ENCODE measurements at places on chromosomes 5 and 9.

DNA sequence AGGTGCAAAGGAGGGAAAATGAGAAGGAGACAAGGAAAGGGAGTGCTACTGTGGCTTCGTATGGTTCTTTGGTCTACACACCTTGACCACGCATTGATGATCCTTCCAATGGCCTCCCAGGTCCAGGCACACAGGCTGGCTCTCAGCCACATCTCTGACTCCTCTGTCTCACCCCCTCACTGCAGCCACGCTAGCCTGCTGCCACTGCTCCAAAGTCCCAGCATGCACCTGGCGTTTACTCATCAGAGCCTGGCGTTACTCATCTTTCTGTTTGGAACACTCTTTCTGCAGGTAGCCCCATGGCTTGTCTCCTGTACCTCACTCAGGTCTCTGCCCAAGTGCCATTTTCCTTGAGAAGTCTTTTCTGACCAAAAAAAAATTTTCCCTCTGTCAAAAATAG is 195.5 kb downstream of the SNCAIP start:
- no peak for DNase-seq

GRCh38 chr5:152051499-152052454 is 127.1 kb upstream of the GLRA1 start:
- no peak for DNase-seq

- no peak for DNase-seq
Measured at GRCh38 chr5:89320421-89321277, 437.7 kb upstream of the MEF2C start.

- no peak for DNase-seq
Measured at GRCh38 chr5:139065306-139065705, 132.9 kb downstream of the SIL1 start.

DNA sequence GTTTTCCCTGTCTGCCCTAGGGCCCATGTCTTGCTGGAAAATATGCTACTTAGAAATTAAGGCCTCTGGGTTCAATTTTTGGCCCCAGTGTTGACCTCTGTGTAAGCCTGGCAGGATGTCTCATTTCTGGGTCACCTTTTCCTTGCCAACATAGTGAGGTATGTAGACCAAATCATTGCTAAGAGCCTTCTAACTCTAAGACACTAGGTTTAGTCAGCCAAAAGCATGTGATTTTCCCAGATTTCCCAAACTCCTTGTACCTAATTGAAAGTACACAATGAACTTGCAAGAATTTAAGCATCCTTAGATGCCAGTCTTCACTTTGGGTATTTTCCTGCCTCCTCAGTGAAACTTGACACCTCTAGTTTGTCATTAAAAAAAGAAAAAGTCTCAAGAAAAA is 77.0 kb downstream of the GALNT10 start:
- no peak for DNase-seq

DNA sequence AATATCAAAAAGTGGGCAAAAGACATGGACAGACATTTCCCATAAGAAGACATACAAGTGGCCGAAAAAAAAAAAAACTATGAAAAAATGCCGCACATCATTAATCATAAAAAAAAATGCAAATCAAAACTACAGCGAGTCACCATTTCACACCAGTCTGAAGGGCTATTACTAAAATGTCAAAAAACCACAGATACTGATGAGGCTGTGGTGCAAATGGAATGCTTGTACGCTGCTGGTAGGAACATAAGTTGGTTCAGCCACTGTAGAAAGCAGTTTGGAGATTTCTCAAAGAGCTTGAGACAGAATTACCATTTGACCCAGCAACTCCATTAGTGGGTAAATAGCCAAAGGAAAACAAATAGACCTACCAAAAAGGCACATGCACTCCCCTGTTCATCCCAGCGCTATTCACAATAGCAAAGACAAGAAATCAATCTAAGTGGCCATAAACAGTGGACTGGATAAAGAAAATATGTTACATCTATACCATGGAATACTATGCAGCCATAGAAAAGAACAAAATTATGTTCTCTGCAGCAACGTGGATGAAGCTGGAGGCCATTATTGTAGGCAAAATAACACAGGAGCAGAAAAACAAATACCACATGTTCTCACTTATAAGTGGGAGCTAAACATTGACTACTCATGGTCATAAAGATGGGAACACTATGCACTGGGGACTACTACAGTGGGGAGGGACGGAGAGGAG is 110.6 kb upstream of the BOD1 start:
- no peak for DNase-seq

DNA sequence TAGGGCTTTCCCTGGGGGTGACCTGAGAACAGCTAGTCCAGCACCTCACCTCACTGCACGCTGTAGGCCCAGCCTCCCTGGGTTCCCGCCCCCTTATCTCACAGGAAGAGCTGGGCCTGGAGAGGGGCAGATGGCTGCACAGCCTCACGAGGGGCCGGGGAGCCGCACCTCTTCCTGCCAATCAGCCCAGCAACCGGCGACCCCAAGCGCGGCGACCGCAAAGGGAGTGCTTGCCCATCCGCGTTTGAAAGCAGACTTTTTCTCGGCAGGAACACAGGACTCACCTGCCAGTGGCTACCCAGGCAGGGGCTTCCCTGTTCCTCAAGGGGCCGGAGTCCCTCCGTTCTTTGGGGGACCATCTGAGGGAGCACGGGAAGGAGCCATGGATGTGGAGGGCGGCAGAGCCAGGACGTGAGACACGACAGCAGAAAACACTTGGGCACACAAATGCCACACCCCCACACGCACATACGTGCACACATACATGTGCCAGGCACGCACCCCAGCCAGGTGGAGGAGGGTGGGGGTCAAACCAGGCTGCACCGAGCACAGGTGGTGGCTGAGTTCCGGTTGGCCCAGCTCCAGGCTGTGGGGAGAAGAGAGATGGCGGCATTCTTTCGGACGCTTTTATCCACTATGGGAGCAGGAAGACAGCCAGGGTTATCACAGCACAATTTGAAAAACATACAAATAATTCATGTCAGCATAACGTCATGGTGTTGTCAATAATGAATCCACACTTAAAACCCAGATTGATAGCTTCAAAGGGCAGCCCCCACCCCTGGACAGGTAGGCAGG is 11.3 kb downstream of the TMEM250 start:
- no peak for DNase-seq

- DNase-seq, result no peak
Measured at GRCh38 chr9:19057033-19057432, 7.8 kb downstream of the RRAGA start.

GRCh38 chr9:111131211-111131610 is 92.9 kb upstream of the LPAR1 start:
- no peak for DNase-seq

GRCh38 chr5:161212123-161212712 is 334.3 kb downstream of the GABRB2 start:
- no peak for DNase-seq

- no peak for DNase-seq
Measured at GRCh38 chr5:52668544-52669185, 119.1 kb upstream of the ITGA1 start.

- no peak for DNase-seq
Measured at GRCh38 chr9:105026451-105026850, 98.5 kb upstream of the ABCA1 start.

DNA sequence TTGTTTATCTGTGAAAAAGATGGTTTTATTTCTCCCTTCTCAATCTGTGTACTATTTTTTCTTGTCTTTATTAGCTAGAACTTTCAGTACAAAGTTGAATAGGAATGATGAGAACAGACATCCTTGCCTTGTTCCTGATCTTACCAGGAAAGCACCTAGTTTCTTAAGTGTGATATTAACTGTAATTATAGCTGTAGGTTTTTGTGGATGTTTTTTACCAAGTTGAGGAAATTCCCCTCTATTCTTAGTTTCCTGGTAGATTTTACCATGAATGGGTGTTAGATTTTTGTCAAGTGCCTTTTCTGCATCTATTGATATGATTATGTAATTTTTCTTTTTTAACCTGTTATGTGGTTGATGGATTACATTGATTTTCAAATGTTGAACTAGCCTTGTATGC is 68.7 kb downstream of the KCNN2 start:
- no peak for DNase-seq

- DNase-seq, result no peak
Measured at GRCh38 chr9:127938298-127938690, 640 bp upstream of the DPM2 start.

DNA sequence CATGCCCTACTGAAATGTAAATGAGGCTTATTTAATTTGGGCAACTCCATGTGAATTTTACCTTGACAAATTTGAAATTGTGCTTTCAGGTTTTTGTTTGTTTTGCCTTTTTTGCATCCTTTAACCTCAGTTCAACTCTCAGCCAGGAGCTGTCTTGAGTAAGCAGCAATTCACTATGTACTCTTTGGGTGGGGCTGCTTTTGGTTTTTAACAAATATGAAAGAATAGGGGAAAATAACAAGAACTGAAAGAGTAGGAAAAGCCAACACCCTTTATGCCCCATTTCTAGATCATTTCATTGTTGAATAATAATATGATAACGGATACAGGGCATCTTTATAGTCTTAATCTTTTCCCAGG is 192.0 kb downstream of the ARHGAP26 start:
- DNase-seq, result no peak

DNA sequence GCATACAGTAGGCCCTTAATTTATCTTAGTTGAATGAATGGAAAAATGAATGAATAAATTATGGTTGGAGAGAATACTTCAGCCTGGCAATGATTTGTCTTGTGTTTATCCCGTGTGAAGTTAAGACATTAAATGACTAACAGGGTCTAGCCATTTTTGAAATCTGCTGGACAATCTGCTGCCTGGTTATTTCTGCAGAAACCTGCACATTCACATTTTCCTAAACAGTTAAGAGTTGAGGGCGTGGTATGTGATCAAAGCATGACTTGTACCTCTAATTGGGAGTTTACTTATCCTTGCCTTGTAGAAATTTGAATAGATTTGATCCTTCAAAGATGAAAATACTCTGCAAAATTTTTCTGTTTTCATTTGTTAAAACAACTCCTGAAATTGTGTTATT is 34.6 kb upstream of the NDFIP1 start:
- DNase-seq, result no peak

- DNase-seq, result no peak
Measured at GRCh38 chr9:93336720-93337119, 114.8 kb upstream of the FAM120A start.

DNA sequence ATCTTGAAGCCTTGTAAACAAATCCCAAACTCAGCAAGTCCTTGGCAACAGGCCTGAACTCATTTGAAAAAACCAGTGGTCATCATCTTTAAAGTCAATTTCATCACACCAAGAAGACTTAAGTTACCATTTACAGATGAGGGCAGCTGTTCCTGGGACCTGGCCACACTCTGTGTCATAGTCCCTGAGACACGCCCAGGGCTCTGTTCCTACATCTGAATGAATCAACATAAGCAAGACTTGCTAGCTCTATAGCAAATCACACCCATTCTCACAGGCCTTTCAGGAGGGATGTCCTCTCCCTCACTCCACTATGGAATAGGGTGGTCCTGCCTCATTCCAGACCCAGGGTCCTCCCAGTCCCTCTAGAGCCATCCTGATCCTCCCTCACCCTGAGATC is 142.8 kb downstream of the NSG2 start:
- DNase-seq, result no peak

- no peak for DNase-seq
Measured at GRCh38 chr5:64199425-64199824, 33.8 kb downstream of the RNF180 start.

Measured in vagina (tissue), 2 donors.